Liver (tissue), 10 donors: ENCODE measurements at places on chromosomes 12 and 14. TPM values are rescaled to one million over a fixed set of nuclear protein-coding genes. Genes with fewer than 3 reads are reported as not detected.

The GPR135 gene
- total RNA-seq = 0.56 TPM

GRCh38 chr14:73695997-73696396, 18.2 kb downstream of the PNMA1 start:
- DNase-seq = no peak

The ABCC9 gene
- total RNA-seq = 55.6 TPM

- DNase-seq = no peak
Observed at GRCh38 chr14:96252999-96253539, 2.9 kb upstream of the BDKRB1 start.

DNA sequence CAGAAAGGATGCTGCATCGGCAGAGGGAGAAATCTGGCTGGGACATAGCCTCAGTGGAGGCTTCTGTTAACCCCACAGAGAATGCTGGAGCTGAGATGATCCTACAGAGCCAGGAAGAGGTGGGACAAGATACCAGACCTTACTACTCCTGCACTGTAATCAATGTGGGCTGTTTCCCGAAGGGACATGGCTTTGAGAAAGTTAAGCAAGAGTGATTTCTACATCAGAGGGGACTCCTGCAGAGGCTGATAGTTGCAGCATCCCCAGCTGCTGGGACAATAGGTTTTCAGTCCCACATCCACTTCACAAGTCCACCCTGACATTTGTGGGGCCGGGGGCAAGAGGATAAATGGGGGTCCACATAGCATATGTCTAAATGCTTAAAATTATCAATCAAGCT, 22.5 kb upstream of the CMKLR1 start:
- DNase-seq = no peak

DNA sequence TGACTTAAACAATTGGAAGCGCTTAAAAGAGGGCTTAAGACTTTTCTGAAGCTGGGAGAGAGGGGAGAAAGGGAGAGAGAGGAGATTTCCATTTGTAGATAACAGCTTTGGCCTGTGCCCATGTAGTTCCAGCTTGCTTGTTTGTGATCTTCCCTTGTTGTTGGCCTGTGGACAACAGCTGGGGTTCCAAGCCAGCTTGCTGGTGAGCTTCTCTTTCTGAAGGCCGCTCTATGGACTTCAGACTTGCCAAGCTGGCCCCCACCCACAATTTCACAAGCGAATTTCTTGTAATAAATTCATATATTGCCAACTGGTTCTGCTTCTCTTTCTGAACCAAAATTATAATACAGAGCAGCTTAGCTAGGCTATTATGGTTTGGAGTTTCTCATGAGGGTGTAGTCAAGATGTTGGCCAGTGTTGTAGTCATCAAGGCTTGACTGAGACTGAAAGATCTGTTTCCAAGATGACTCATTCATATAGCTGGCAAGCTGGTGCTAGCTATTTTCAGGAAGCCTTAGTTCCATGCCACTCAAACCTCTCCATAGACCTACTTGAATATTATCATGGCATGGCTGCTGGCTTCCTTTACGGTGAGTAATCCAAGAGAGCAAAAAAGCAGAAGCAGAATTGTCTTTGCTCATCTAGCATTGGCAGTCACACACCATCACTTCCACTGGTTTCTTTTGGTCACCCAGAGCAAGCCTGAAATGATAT, 89.4 kb downstream of the ATP23 start:
- DNase-seq = no peak

GRCh38 chr14:77372304-77372841, 4.5 kb downstream of the TMED8 start:
- no peak for DNase-seq

DNA sequence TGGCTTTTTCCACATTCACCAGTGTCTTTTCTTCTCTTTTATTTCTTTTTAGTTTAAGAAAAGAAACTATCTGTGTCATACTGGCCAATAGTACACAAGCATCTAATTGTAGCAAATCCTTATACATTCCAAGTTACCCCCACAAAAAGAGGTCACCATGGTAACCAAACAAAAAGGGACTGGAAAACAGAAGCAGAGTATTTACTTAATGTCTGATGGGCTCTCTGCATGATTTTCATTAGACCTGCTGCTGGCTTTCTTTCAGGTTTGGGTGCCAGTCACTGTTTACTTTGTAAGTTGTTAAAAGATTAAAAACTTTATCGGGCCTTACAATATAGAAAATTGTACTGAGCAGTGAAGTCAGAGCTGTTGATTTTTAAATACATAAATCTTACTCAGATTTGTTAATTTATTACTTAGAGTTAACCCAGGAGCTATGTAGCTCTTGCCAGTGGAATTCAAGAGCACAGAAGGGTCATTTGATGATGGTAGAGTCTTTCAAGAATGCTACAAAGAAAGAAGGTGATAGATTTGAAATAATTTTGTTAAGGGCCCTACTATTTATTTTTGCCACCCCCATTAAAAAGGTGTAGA, 123.9 kb downstream of the BRMS1L start:
- no peak for DNase-seq

- DNase-seq = peak; percentile 64
Observed at GRCh38 chr14:100317912-100318808, 5.0 kb upstream of the SLC25A47 start.

GRCh38 chr12:107200394-107200793, 107.0 kb upstream of the CRY1 start:
- DNase-seq = no peak

GRCh38 chr12:12684375-12685106, 11.4 kb downstream of the GPR19 start:
- no peak for DNase-seq
